ENCODE measurements at places on chromosomes 2 and 18. TPM values are rescaled to one million over a fixed set of nuclear protein-coding genes. Genes with fewer than 3 reads are reported as not detected.

DNA sequence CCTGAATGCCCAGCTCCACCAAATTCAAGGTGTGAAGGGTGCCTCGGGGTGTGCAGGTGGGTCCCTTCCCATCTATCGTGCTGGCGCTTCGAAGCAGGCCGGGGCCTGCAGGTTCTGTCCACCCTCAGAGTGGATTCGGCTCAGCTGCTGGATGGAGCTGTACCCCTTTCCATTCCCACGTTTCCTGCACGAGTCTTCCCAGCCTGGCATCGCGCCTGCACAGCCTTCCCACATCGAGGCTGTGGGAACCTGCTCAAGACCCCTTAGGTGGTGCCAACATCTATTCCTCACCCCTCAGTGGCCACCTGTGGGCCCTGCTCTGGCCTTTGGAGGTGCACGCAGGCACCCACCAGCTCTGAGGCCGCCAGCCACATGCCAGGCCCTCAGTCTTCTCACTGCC is 65.7 kb downstream of the PDCL3 start:
- no peaks in the 10 kb centered on the region for H3K36me3 ChIP-seq
- no peak overlapping the region for H3K27ac ChIP-seq
- no peaks in the 10 kb centered on the region for H3K4me1 ChIP-seq

DNA sequence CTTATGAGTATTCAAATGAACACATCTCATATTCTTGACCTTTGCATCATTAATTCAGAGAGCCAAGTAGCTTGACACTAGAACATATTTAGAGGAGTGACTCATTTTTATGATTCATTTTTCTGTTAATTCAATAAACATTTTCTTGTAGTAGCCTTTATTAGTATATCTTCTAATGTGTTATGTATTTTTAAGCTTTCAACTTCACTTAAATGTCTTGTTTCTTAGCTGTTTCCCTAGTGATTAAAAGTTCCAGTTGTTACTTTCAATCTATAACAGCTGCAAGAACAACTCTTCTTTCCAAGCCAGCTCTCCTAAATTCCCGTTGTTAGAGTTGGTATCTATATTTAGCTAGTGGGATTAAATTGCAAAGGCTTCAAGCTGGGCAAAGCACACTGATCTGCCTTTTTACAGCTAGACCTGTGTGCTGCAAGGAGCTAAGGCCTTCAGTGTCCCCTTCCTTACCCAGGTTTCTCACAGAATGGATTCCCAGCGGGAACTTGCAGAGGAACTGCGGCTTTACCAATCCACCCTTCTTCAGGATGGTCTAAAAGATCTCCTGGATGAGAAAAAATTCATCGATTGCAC is at the start of gene KLHL41:
Gene KLHL41, plus strand, starts transcription at position 405 of the 588 bp plus-strand sequence. Its CDS starts 77 bp downstream, at position 482.
- H3K4me3 ChIP-seq: no peak within 1 kb of the TSS
- no peaks in the 10 kb centered on the region for H3K36me3 ChIP-seq
- peaks cover 1% of the 10 kb centered on the region for H3K4me1 ChIP-seq
- no peak within 1 kb of the TSS for H3K27ac ChIP-seq
- no peaks in the 10 kb centered on the region for H3K27me3 ChIP-seq

- H3K4me3 ChIP-seq: no peak overlapping the region
- H3K36me3 ChIP-seq: no peaks in the 10 kb centered on the region
- H3K27ac ChIP-seq: no peak overlapping the region
- H3K27me3 ChIP-seq: no peaks in the 10 kb centered on the region
- no peaks in the 10 kb centered on the region for H3K4me1 ChIP-seq
Measured at GRCh38 chr18:28767727-28768211, 590.8 kb upstream of the CDH2 start.

DNA sequence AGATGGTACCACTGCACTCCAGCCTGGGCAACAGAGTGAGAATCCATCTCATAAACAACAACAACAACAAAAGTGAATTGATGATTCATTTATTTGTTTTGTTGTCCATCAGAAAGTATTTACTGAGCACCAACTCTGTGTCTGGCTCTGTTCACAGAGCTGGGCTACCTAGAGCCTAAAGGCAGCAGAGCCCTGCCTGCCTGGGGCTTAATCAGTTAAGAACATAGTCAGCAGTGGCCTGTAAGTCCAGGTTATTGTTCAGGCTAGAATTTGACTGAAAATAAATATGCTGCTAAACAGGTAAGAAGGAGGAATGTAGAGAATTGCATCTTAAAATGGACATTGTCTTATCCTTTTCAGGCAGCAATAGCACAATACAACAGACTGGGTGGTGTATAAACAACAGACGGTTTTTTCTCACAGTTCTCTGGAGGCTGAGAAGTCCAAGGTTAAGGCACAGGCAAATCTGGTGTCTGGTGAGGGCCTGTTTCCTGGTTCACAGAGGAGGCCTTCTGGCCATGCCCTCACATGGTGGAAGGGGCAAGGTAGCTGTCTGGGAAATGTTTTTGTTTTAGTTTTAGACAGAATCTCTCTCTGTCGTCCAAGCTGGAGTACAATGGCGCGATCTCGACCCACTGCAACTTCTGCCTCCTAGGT is 22.2 kb upstream of the ARL4C start:
- no peaks in the 10 kb centered on the region for H3K27me3 ChIP-seq
- H3K4me1 ChIP-seq: no peaks in the 10 kb centered on the region
- H3K36me3 ChIP-seq: no peaks in the 10 kb centered on the region
- DNase-seq: no peak

DNA sequence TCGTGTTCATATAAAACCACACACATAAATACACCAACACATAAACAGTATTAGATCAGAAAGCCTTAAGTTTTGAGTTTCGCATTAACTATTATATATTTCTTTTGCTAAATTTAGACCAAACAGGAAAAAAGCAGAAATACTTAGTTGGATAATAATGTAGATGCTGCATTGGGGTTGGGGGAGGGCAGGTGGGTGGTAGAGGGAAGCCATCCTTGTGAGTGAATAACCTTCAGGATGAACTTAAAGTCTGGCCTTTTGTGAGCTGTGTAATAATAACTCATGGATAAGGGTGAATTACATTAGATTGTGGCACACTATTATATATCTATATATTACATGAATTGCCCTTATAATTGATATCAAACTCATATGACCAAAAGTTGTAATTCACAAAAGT is 174.7 kb downstream of the WDR7 start:
- H3K27me3 ChIP-seq: no peaks in the 10 kb centered on the region
- H3K4me1 ChIP-seq: no peaks in the 10 kb centered on the region
- H3K4me3 ChIP-seq: no peak overlapping the region
- H3K27ac ChIP-seq: no peak overlapping the region

DNA sequence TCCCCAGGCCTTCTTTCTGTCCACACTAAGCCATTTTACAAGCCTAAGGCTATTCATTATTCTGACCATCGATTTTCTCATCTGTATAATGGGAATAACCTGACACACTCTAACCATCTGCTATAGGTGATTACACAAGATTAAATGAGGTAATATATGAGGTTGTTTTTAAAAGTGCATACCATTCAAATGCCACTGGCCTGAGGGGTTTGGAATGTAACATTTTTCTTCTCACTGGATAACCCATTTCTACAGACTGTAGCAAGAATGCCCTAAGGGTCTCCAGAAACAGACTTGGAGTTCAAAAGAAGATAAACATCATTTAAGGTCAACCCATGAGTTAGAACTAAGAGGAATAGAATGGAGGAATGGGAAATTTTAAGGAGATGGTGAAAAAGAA is 111.7 kb upstream of the SETBP1 start:
- no peak overlapping the region for H3K27ac ChIP-seq
- H3K4me3 ChIP-seq: no peak overlapping the region
- no peak for DNase-seq
- H3K4me1 ChIP-seq: no peaks in the 10 kb centered on the region

DNA sequence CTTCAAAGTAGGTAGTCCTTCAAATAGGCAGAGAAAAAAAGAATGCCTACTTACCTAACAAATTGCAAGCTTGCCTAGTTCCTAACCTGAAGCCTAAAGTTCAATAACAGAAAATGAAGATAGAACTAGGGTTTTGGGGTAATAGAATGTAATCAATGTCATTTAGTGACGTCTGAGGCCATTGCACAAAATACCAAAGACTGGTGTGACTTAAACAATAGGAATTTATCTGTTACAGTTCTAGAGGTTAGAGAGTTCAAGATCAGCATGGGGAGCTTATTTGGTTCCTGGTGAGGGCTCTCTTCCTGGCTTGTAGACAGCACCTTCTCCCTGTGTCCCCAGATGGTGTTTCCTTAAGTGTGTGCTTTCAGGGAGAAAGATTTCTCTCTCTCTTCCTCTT is 4.7 kb upstream of the NPC1 start:
- H3K27me3 ChIP-seq: no peaks in the 10 kb centered on the region
- H3K4me3 ChIP-seq: no peak overlapping the region
- H3K36me3 ChIP-seq: no peaks in the 10 kb centered on the region
- no peak for DNase-seq
- no peak overlapping the region for H3K27ac ChIP-seq

- DNase-seq: peak; percentile 72
- H3K4me3 ChIP-seq: no peak overlapping the region
- H3K27ac ChIP-seq: no peak overlapping the region
- no peaks in the 10 kb centered on the region for H3K27me3 ChIP-seq
- H3K36me3 ChIP-seq: peaks cover 3% of the 10 kb centered on the region
Measured at GRCh38 chr2:86020984-86021383, 84.7 kb downstream of the POLR1A start.

GRCh38 chr2:239890206-239890746 is 134.9 kb downstream of the NDUFA10 start:
- no peak overlapping the region for H3K4me3 ChIP-seq
- peaks cover 17% of the 10 kb centered on the region for H3K4me1 ChIP-seq
- DNase-seq: no peak
- H3K27me3 ChIP-seq: no peaks in the 10 kb centered on the region

GRCh38 chr2:203328760-203329540 is 756 bp downstream of the ABI2 start:
- peaks cover 20% of the 10 kb centered on the region for H3K4me1 ChIP-seq
- peak overlapping the region; percentile 98 for H3K4me3 ChIP-seq
- peak overlapping the region; percentile 95 for H3K27ac ChIP-seq
- peak; percentile 60 for DNase-seq
- H3K36me3 ChIP-seq: no peaks in the 10 kb centered on the region

- H3K36me3 ChIP-seq: no peaks in the 10 kb centered on the region
- H3K27ac ChIP-seq: no peak overlapping the region
- no peaks in the 10 kb centered on the region for H3K4me1 ChIP-seq
- H3K4me3 ChIP-seq: no peak overlapping the region
Measured at GRCh38 chr2:164054651-164055050, 318.8 kb upstream of the FIGN start.

DNA sequence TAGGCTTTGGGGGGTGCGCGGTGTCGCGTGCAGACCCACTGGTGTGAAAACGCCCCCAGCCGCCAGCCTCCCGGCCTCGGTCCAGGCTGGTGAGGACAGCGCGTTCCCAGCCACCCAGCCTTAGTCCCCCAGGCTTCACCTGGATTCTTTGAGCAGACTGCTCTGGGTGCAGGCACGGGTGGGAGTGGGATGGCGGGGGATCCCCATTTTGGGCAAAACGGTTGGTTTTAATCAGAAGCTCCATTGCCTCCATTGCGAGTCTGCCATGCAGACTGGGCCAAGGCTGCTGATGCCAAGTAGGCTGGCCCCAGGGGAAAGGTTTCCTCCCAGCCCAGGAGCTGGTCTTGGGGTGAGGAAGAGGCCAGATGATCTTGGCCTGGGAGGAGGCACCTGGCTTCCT is 445 bp downstream of the MLPH start:
- H3K4me1 ChIP-seq: peaks cover 19% of the 10 kb centered on the region
- H3K36me3 ChIP-seq: no peaks in the 10 kb centered on the region
- H3K27me3 ChIP-seq: peaks cover 28% of the 10 kb centered on the region
- peak overlapping the region; percentile 92 for H3K27ac ChIP-seq
- DNase-seq: peak; percentile 15

DNA sequence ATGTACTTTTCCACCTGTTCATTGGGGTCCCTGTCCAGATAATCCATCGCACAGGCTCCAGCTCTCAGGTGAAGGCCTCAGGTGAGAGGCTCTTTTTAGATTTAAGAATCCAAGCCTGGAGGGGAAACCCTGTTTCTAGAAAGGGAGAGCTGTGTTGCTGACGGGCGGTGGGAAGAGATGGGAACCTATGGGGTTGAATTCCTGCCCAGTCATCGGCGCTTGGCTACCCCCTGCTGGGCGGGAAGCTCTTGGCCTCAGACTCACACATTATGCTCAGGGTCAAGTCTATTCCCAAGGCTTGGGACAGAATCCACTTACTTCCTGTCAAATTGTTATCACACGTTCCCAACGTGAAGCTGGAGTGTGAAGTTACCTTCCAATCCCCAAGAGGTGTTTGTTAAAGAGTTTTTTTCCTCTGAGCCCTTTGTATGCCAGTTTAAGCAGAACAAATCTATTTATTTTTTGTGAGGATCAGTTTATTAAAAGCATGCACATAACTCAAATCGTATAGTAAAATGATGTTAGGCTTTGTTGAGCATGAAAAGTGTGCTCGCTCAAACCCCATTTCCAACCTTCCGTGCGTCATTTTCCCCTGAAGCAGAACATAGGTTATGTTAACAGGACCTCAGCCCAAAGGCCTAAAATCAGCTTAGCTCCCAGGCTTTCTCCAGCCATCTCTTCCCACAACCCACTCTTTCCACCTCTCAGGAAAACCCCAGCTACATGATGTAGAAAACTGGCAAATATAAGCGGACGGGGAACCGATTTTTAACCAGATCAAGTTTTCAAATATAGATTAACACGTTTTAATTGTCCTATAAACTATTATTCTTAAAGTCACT is 181.7 kb upstream of the ETAA1 start:
- H3K4me3 ChIP-seq: no peak overlapping the region
- peaks cover 56% of the 10 kb centered on the region for H3K4me1 ChIP-seq
- H3K36me3 ChIP-seq: no peaks in the 10 kb centered on the region

- H3K27ac ChIP-seq: no peak overlapping the region
- H3K36me3 ChIP-seq: peaks cover 23% of the 10 kb centered on the region
- H3K4me1 ChIP-seq: no peaks in the 10 kb centered on the region
- peak; percentile 41 for DNase-seq
Measured at GRCh38 chr2:69196327-69197117, 183.5 kb downstream of the ANTXR1 start.

GRCh38 chr2:127913808-127914457 is 28.2 kb upstream of the AMMECR1L start:
- H3K27me3 ChIP-seq: no peaks in the 10 kb centered on the region
- no peaks in the 10 kb centered on the region for H3K36me3 ChIP-seq
- no peak overlapping the region for H3K27ac ChIP-seq
- no peak for DNase-seq

- no peak overlapping the region for H3K27ac ChIP-seq
- DNase-seq: no peak
- H3K27me3 ChIP-seq: peaks cover 93% of the 10 kb centered on the region
Measured at GRCh38 chr18:59266886-59267502, 6.3 kb downstream of the RAX start.

- no peaks in the 10 kb centered on the region for H3K36me3 ChIP-seq
- H3K27ac ChIP-seq: no peak overlapping the region
- DNase-seq: no peak
- H3K4me1 ChIP-seq: peaks cover 3% of the 10 kb centered on the region
- H3K4me3 ChIP-seq: no peak overlapping the region
Measured at GRCh38 chr2:205047273-205047839, 502.1 kb downstream of the PARD3B start.

Gene TLX2
- total RNA-seq: not detected

Gene SCYGR3
- total RNA-seq: not detected

Gene TBC1D8
- 40.7 TPM for total RNA-seq

Gene LIMS3
- 1.2 TPM for total RNA-seq

Gene STK17B
- 35.8 TPM for total RNA-seq

Gene NT5DC4
- total RNA-seq: 0.83 TPM

Gene NEU2
- total RNA-seq: not detected

Gene SP3
- total RNA-seq: 81.4 TPM

Gene PRSS56
- total RNA-seq: not detected

Gene HOXD11
- not detected for total RNA-seq

Gene ANKRD53
- 2.5 TPM for total RNA-seq

Gene LTBP1
- 57.4 TPM for total RNA-seq

Gene SPATA3
- total RNA-seq: not detected

Gene LGALSL
- total RNA-seq: 30.6 TPM

Gene KCNIP3
- total RNA-seq: 1.8 TPM

Gene NEURL3
- 0.31 TPM for total RNA-seq

Gene LRP1B
- total RNA-seq: 6.5 TPM

Measured in lung (tissue), 17 donors.